ENCODE measurements at places on chromosomes 1 and 21.

- no peak overlapping the region for H3K27ac ChIP-seq
- peaks cover 44% of the 10 kb centered on the region for H3K36me3 ChIP-seq
- H3K4me3 ChIP-seq = no peak overlapping the region
- H3K4me1 ChIP-seq = peaks cover 12% of the 10 kb centered on the region
Measured at GRCh38 chr1:84940481-84940880, 47.5 kb upstream of the LPAR3 start.

DNA sequence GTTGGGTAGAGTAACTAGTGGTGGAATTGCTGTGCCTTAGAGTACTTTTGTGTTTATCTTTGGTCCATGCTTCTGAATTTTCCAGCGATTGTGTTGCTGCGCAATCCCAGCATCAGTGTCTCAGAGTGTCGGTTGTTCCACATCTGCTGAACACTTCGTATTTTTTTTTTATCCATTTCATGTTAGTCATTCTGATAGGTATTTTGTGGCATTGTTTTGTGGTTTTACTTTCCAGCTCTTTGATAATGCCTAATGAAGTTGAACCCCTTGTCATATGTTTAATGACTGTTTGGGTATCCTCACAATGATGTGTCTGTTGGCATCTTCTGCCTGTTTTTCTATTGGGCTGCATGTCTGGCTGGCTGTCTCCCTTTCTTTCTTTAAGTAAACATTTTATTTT lies 13.6 kb downstream of the TUFT1 start:
- no peaks in the 10 kb centered on the region for H3K4me1 ChIP-seq
- no peak for DNase-seq
- H3K27ac ChIP-seq = no peak overlapping the region
- H3K36me3 ChIP-seq = no peaks in the 10 kb centered on the region

DNA sequence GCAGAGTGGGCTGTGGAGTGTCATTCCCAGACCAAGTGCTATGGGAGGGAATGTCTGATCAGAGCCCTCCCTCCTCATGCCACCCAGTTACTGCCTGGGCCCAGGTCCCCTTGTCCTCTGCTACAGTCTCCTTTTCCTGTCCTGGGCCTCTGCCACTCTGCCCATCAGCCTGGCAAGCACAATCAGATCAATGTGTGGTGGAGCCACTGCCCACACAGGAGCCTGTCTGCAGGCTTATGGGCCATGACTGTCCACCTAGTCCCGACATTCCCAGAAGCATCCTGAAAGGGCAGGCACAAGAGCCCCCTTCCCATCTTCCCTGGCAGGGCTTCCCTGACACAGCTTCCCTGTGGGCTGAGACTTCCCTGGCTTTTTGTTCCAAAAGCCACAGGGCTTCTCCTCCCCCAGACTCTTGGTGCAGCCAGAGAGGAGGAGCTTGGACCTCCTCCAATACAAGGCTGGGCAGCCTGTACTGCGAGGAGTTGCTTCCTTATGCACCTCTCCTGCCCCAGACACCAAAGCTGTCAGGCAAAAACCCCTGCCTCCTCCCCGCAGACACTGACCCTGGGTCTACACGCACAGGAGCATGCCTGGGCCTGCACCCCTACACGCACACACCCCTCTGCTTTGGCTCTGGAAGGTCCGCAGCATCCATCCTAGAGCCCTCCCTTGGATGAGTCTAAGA lies 29.2 kb upstream of the CNTN2 start:
- no peaks in the 10 kb centered on the region for H3K36me3 ChIP-seq
- H3K4me1 ChIP-seq = no peaks in the 10 kb centered on the region
- H3K27ac ChIP-seq = no peak overlapping the region
- DNase-seq = no peak
- H3K27me3 ChIP-seq = no peaks in the 10 kb centered on the region
- no peak overlapping the region for H3K4me3 ChIP-seq

DNA sequence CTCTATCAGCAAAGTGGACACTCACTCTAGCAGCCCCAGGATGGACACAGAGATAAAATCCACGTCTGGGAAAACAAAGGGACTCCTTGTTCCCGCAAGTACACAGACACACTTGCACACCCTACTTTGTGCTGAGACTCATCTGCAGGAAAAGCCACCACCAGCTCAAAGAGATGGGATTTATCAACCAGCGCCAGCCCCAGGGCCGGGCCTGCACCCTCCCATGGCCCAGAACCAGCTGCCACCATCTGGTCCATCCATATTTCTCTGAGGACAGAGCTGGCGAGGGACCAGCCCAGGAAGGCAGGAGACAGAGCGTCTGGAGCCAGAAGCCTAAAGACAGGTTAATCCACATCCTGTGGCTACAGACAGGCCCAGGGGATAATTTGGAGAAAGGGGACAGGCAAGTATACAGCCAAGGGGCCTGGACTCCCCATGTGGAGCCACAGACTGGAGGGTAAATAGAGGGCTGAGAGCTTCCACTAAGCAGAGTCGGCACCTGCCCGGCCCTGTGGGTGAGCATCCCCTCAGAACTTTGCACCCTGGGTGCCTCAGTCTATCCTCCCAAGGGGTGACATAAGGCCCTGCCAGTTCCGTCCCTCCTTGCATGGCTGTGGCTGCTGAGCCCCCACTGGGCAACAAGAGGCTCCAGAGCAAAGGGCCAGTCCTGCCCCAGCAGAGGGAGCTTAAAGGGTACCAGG lies 233.9 kb downstream of the PTPRU start:
- no peak for DNase-seq
- H3K4me1 ChIP-seq = no peaks in the 10 kb centered on the region
- peaks cover 18% of the 10 kb centered on the region for H3K27me3 ChIP-seq
- no peak overlapping the region for H3K27ac ChIP-seq
- no peaks in the 10 kb centered on the region for H3K36me3 ChIP-seq
